ENCODE measurements at places on chromosomes 3 and 15.

GRCh38 chr3:63908081-63908736 is 4.0 kb downstream of the SCAANT1 start:
- no peaks in the 10 kb centered on the region for H3K27me3 ChIP-seq
- H3K4me1 ChIP-seq: peaks cover 16% of the 10 kb centered on the region
- no peak overlapping the region for H3K4me3 ChIP-seq
- H3K27ac ChIP-seq: no peak overlapping the region

DNA sequence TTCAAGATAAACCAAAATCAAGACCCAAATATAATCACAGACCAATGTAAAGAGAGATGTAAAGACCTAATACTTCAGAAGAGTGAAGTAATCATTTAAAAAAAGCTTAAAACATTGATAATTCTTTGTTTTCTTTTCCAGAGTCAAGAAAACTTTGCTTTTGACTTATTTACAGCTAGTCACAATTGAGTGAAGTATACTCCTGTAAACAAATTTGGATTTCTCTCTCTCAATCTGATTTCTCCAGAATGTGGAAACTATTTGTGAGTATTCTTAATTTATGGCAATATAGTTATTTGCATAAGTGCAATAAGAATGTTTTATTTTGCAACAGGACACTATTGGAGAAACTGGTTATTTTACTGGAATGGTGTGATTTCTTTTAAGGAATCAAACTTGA is 43.7 kb upstream of the ZBTB20 start:
- H3K27ac ChIP-seq: no peak overlapping the region
- H3K27me3 ChIP-seq: no peaks in the 10 kb centered on the region
- H3K4me1 ChIP-seq: no peaks in the 10 kb centered on the region
- H3K4me3 ChIP-seq: no peak overlapping the region
- DNase-seq: no peak
- no peaks in the 10 kb centered on the region for H3K36me3 ChIP-seq

DNA sequence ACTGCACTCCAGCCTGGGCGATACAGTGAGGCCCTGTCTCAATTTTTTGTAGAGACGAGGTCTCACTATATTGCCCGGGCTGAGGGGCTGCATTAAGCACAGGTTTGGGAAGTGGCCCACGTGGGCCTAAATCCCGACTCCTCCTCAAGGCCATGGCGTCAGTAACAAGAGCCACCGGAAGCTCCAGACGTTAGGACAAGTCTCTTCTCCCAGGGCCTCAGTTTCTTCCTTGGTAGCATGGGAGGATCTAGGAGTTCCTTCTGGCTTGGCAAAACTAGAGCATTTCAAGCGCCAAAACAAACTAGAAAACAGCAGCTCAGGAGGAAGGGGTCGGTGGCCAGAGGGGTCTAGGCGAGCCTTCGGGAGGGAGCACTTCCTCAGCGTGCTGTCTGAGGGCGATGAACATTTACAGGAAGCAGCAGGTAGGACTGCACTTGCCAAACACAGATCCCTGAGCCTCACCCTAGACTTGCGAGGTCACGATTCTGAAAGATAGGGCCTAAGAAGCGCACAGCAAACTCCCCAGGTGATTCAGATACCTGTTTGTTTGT is 536 bp downstream of the SNAPC5 start:
- H3K4me1 ChIP-seq: peaks cover 32% of the 10 kb centered on the region
- H3K4me3 ChIP-seq: peak overlapping the region; percentile 50
- peak overlapping the region; percentile 88 for H3K27ac ChIP-seq
- no peak for DNase-seq

- no peaks in the 10 kb centered on the region for H3K27me3 ChIP-seq
- H3K4me3 ChIP-seq: no peak overlapping the region
- no peaks in the 10 kb centered on the region for H3K36me3 ChIP-seq
- H3K4me1 ChIP-seq: no peaks in the 10 kb centered on the region
Observed at GRCh38 chr15:61605343-61605742, 376.2 kb upstream of the RORA start.

Measured in body of pancreas (tissue), 4 donors.